ENCODE measurements at places on chromosomes 2 and 18. TPM values are rescaled to one million over a fixed set of nuclear protein-coding genes. Genes with fewer than 3 reads are reported as not detected.

DNA sequence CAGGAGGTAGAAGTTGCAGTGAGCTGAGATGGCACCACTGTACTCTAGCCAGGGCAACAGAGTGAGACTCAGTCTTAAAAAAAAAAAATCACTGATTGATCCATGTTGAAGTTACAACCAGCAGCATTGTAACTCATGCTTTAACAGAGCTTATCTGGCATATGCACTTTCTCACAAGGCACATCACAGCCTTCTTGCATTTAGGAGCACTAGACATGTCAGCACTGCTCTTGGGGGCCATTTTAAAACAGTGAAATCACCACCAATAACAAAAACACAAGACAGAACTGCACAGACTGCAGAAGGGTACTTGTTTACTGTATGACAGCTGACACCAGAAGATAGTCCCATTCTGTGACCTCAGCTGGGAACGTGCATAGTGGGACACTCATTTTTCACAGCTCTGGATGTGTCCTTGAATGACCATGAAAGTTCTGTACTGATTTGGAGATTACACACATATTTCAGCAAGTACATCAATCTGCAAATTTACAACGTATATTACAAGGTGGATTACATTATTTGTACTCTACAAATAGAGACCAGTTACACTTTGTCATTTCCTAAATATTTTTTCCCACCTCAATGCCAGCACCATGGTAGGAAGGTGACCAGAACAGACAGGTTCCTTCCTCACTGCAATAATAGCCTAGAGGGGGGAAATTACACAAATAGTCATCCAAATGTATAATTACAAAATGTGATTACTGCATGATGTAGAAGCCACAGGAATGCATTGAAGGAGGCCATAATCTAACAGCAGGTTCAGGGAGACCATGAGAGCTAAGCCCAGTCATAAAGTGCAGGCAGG, 35.1 kb downstream of the CCBE1 start:
- H3K27ac ChIP-seq = no peak overlapping the region
- H3K27me3 ChIP-seq = peaks cover 13% of the 10 kb centered on the region
- H3K36me3 ChIP-seq = no peaks in the 10 kb centered on the region
- no peak overlapping the region for H3K4me3 ChIP-seq

The OSR1 gene
- not detected for total RNA-seq

- no peak for DNase-seq
- H3K4me3 ChIP-seq = no peak overlapping the region
- H3K27me3 ChIP-seq = peaks cover 13% of the 10 kb centered on the region
- no peaks in the 10 kb centered on the region for H3K36me3 ChIP-seq
- no peak overlapping the region for H3K27ac ChIP-seq
These were observed 68.2 kb downstream of the CCBE1 start for GRCh38 chr18:59628995-59629394.

- peak overlapping the region; percentile 56 for H3K4me3 ChIP-seq
- H3K27ac ChIP-seq = no peak overlapping the region
- no peaks in the 10 kb centered on the region for H3K36me3 ChIP-seq
- peaks cover 49% of the 10 kb centered on the region for H3K4me1 ChIP-seq
These were observed 88.2 kb downstream of the PLB1 start for GRCh38 chr2:28583899-28584553.

DNA sequence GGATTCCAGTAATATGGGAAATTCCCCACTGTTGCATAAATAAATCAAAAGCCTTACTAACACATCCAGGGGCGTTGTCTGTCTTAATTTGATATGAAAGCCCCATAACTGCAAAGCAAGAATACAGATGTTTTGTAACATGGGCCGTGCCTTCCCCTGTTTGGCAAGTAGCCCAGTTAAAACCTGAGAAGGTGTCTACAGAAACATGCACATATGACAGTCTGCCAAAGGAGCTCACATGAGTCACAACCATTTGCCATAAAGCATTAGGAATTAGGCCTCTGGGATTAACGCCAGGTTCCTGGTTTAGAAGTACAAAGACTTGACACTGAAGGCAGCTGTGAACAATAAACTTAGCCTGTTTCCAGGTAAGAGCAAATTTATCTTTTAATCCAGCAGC, 43.1 kb upstream of the LONRF2 start:
- no peak for DNase-seq
- no peak overlapping the region for H3K4me3 ChIP-seq
- H3K4me1 ChIP-seq = no peaks in the 10 kb centered on the region

DNA sequence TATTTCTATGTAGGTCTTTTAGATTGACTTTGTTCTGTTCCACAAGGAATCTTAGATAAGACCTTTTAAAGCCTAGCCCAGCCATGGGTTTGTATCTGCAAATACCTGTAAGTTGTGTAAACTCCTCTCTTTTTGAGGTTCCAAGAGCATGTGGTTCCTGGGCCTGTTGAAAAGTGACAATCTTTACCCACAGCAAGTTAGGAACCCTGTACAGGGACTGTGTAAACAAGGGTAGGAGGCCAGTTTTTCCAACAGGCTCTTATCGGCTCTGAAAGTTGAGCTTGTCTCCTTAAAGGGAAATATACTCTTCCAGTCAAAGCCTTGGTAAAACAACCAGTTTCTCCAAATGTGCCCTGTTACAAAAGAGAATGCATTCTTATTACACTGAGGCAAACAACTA, 15.3 kb upstream of the ASXL3 start:
- H3K27ac ChIP-seq = no peak overlapping the region
- no peaks in the 10 kb centered on the region for H3K36me3 ChIP-seq

DNA sequence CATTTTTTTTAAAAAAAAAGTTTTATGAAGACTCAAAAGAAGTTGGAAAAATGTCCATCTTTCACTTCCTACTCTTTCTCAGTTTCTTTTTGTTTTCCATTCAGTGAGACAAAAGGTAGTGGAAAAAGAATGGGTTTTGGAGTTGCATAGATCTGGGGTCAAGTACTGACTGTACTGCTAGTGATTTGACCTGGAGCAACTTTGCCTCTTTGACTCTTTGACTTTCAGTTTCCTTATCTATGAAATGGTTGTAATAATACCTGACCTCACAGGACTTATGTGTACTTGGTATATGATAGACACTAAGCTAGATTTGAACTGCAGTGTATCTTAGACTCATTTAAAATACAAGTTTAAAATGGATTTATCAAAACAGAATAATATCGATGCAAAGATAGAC, 3.5 kb upstream of the KCNE4 start:
- H3K4me3 ChIP-seq = no peak overlapping the region
- H3K27ac ChIP-seq = no peak overlapping the region
- H3K36me3 ChIP-seq = no peaks in the 10 kb centered on the region

- H3K27ac ChIP-seq = no peak overlapping the region
- H3K27me3 ChIP-seq = peaks cover 45% of the 10 kb centered on the region
- H3K4me1 ChIP-seq = peaks cover 45% of the 10 kb centered on the region
- DNase-seq = no peak
These were observed 382.2 kb downstream of the NBAS start for GRCh38 chr2:15178946-15179345.

DNA sequence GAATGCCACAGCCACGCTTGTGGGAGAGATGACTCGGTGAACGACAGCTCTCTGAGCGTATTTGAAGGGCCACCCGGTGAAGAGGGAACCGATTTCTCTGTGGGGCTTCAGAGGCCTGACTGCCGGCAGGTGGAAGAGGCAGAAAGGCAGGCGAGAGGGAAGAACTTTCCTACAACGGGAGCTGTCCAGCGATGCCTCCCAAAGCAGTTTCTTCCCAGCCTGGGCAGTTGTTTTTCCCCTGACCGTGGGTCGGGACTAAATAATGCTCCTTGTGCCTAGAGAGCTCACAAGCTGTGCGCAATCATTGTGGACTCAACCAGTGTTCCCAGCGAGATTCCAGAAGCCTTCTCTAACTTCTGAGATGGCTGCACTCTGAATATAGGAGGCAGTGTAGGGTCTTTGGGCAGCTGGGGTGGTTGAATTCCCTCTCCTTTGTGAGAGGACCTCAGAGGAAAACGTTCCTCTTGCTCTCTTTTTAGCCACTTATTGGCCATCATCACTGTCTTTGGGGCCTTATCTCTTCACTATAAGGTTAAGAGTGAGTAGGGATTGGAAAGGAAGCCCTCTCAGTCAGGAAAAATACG, 710 bp downstream of the SEC11C start:
- H3K4me3 ChIP-seq = peak overlapping the region; percentile 96
- H3K36me3 ChIP-seq = no peaks in the 10 kb centered on the region
- peaks cover 7% of the 10 kb centered on the region for H3K27me3 ChIP-seq
- DNase-seq = no peak
- H3K27ac ChIP-seq = peak overlapping the region; percentile 98

The PRKAG3 gene
- not detected for total RNA-seq

- peak overlapping the region; percentile 92 for H3K27ac ChIP-seq
- no peak overlapping the region for H3K4me3 ChIP-seq
- no peaks in the 10 kb centered on the region for H3K27me3 ChIP-seq
These were observed 217.1 kb upstream of the EPAS1 start for GRCh38 chr2:46079985-46080560.

The CRYGA gene
- total RNA-seq = not detected

DNA sequence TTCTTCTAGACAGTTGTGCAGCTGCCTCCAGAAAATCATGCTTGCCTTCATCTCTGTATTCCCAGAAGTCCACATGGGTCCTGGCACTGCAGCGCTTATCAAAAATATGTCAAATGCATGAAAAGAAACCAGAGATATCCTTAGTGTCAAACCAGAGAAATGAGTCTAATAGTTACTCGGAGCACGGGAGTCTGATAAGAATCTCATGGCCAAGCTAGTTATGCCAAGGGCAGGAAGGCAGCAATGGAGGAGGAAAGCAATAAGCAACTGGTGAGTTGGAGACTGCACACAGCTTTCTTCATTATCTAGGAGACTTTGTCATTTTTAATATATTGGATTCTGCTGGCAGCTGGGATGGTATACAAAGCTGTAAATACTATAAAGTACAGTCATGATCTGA, 38.6 kb downstream of the TRIB2 start:
- no peak overlapping the region for H3K4me3 ChIP-seq
- no peak for DNase-seq
- H3K36me3 ChIP-seq = no peaks in the 10 kb centered on the region
- H3K27me3 ChIP-seq = no peaks in the 10 kb centered on the region
- H3K4me1 ChIP-seq = no peaks in the 10 kb centered on the region
- no peak overlapping the region for H3K27ac ChIP-seq

DNA sequence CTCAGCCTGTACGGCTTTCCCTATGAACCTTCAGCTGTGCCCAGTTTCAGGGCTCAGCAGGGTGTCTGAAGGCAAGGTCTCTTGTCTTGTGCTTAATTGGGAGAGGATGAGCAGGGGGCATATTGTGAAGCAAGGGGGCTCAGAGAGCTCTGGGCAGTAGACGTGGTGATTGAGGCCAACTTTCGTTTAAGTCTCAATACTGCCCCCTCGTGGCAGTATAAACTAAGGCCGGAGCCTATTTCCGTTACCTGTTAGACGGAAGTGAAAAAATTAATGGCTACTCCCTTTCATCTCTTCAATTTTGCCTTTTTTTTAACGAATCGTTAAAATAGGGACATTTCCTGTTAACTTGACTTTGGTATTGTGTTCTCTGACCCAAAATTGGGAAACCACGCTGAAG, 193.4 kb downstream of the TDRD15 start:
- no peak overlapping the region for H3K4me3 ChIP-seq
- peaks cover 7% of the 10 kb centered on the region for H3K27me3 ChIP-seq
- no peaks in the 10 kb centered on the region for H3K4me1 ChIP-seq
- no peak overlapping the region for H3K27ac ChIP-seq
- DNase-seq = peak; percentile 32

DNA sequence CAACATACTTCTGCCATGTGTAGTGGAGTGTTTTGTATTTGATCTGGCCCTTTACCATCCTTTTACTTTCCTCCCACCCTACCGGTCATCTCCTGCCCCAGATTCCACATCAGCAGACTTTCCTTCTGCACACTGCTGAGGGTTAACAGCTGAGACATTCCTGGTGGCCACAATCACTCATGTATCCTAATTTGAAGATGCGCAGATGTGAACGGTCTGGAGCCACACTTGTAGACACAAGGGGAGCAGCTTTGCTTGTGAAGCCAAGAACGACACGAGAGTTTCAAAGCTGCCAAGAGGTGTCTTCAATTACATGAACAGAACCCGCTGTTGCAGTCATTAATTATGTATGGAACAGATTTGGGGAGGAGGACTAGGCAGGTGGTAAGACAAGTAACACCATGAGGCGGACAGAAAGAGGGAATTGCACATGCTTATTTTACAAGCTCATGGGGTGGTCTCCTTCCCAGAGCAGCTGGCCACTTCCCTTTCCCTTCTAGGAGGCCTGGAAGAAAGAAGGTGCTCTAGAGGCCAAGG, 260.7 kb upstream of the KLHL29 start:
- H3K4me3 ChIP-seq = no peak overlapping the region
- no peaks in the 10 kb centered on the region for H3K4me1 ChIP-seq
- DNase-seq = no peak
- H3K27me3 ChIP-seq = no peaks in the 10 kb centered on the region
- no peak overlapping the region for H3K27ac ChIP-seq
- no peaks in the 10 kb centered on the region for H3K36me3 ChIP-seq

GRCh38 chr18:73954268-73954667, 193.4 kb downstream of the FBXO15 start:
- H3K4me3 ChIP-seq = no peak overlapping the region
- no peaks in the 10 kb centered on the region for H3K4me1 ChIP-seq
- no peaks in the 10 kb centered on the region for H3K36me3 ChIP-seq

DNA sequence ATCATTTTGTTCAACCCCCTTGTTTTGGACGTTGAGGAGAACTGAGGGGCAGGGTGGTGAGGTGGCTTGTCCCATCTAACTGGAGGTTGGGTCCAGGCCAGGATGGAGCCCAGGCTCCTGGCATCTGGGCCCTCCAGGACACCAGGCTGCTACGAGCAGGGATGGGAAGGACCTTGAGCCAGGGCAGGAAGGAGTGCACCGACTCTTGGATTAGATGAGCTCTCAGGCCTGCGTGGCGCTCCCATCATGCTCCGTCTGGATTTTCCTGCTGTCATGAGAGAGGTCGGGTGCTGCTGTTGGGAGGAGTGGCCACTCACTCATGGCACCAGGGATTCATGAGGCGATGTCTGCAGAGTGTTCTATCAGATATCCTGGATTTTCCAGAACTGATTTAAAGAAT, 18.3 kb upstream of the ALLC start:
- no peak for DNase-seq
- no peaks in the 10 kb centered on the region for H3K4me1 ChIP-seq
- H3K27ac ChIP-seq = no peak overlapping the region
- H3K36me3 ChIP-seq = no peaks in the 10 kb centered on the region

DNA sequence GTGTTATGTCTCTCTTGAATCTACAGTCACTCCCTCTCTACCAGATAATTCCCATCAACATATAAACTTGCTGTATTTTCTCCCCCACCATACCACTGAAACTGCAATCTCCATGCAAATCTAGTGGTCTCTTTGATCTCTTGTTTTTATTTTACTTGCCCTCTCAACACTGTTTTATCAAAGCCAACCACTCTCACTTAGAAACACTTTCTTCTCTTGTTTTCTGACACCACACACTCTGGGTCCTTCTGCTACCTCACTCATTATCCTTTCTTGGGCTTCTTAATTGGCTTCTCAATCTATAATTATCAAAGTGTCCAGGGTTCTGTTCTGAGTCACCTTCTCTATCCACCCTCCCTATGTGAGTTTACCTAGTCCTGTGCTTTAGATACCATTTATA, 2.0 kb upstream of the MCFD2 start:
- H3K4me1 ChIP-seq = peaks cover 60% of the 10 kb centered on the region
- no peak for DNase-seq
- peaks cover 6% of the 10 kb centered on the region for H3K36me3 ChIP-seq
- H3K27me3 ChIP-seq = no peaks in the 10 kb centered on the region
- peak overlapping the region; percentile 50 for H3K27ac ChIP-seq
- peak overlapping the region; percentile 95 for H3K4me3 ChIP-seq
